ENCODE measurements at places on chromosomes 5 and 9. TPM values are rescaled to one million over a fixed set of nuclear protein-coding genes. Genes with fewer than 3 reads are reported as not detected.

ANKRD33B gene
- 8.4 TPM for total RNA-seq

BSPRY gene
- total RNA-seq, result not detected

RASGRF2 gene
- total RNA-seq, result 8.0 TPM

TMEM252 gene
- total RNA-seq, result not detected

MELK gene
- total RNA-seq, result 6.0 TPM

PTGDS gene
- 2.3 TPM for total RNA-seq

CCDC171 gene
- 1.7 TPM for total RNA-seq

LIX1 gene
- total RNA-seq, result not detected

LCN12 gene
- 0.28 TPM for total RNA-seq

OR1Q1 gene
- total RNA-seq, result not detected

RASEF gene
- total RNA-seq, result 0.14 TPM

F2RL1 gene
- total RNA-seq, result 16.5 TPM

PCDHA10 gene
- total RNA-seq, result 0.28 TPM

LHFPL2 gene
- total RNA-seq, result 104 TPM

PCDHGA4 gene
- total RNA-seq, result 4.5 TPM

CER1 gene
- total RNA-seq, result not detected

DDX46 gene
- total RNA-seq, result 14.9 TPM

IRX2 gene
- total RNA-seq, result not detected

PFN3 gene
- not detected for total RNA-seq

KIAA0825 gene
- total RNA-seq, result 3.0 TPM

DNAJB5 gene
- 9.8 TPM for total RNA-seq

GRIA1 gene
- under 0.01 TPM for total RNA-seq

LPAR1 gene
- 101 TPM for total RNA-seq

IL5 gene
- total RNA-seq, result not detected

MUSK gene
- total RNA-seq, result 5.5 TPM
